ENCODE measurements at places on chromosomes 1 and 21.

- no peak for DNase-seq
Observed at GRCh38 chr1:109818271-109818987, 54.7 kb upstream of the EPS8L3 start.

- no peak for DNase-seq
Observed at GRCh38 chr1:48943393-48943792, 166.7 kb upstream of the BEND5 start.

DNA sequence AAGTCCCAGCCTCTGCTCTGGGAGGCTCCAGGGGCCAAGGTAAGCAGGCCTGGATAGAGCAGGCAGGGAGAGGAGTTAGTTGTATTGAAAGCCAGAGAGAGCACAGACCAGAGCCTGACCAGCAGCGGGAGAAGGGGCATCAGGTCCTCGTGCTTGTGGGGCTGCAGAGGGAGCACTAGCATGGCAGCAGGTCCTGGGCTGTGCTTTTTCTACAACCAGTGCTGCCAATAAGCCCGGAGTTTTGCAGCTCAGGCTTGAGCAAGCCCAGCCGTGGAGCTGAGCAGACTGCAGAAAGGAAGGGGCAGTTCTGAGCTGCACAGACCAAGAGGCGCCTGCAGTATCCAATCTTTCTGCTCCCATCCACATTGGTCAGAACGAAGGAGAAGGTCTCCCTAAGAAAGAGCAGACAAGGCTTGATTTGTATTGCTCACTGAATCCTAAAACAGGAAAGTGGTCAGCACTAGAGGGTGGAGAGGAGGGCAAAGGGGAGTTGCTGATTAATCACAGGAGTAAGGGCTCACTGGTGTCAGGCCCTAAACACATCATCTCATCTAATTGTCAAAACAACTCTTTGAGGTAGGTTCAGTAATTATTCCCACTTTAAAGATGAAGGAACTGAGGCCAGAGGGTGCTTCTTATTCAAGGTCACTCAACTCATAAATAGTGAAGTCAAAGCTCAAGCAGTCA, 2.7 kb downstream of the DENND2D start:
- peak; percentile 61 for DNase-seq

DNA sequence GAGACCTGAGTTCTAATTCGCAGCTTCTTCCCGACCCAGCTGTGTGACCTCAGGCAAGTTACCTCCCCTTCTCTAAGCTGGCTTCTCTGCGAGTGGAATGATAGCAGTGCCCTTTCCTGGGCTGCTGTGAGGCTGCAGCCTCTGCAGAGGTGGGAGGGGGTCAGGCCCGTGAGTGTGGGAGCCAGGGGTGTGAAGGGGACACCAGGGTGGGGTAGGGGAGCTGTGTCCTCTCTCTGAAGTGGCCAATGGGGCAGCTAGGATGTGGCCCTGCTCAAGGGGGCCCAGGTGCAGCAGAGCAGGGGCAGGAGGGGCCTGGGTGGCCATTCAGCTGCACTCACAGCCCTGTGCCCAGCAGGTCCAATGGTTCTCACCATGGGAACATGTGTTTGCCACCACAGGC, 24.5 kb downstream of the DMRTB1 start:
- no peak for DNase-seq

- DNase-seq: no peak
Observed at GRCh38 chr1:29974316-29974724, 738.0 kb downstream of the PTPRU start.

- no peak for DNase-seq
Observed at GRCh38 chr1:185965870-185966269, 231.7 kb downstream of the HMCN1 start.

- DNase-seq: no peak
Observed at GRCh38 chr1:6175411-6175828, 4.7 kb downstream of the CHD5 start.

DNA sequence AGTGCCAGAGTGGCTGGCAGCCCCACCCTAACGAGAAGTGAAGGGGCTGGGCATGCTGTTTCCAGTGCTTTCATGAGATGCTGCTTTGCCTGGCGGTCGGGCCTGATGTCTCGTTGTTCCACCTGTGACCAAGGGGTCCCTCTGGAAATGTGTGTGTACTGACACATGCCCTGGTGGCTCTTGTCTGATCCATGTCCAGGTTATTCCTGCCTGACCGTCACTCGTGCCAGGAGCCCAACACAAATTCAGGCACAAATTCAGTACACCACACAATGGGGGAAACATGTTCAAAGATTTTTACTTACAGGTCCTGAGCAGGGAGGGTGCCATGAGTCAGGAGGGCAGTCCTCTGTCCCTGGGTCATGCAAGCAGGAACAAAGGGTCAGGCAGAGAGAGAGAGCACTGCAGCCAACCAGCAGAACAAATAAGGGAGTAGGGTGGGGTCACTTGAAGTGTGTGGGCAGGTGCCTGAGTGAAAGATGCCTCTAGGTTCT, 76.3 kb downstream of the ADARB1 start:
- DNase-seq: no peak

GRCh38 chr1:91617285-91617765, 116.7 kb downstream of the CDC7 start:
- DNase-seq: no peak

DNA sequence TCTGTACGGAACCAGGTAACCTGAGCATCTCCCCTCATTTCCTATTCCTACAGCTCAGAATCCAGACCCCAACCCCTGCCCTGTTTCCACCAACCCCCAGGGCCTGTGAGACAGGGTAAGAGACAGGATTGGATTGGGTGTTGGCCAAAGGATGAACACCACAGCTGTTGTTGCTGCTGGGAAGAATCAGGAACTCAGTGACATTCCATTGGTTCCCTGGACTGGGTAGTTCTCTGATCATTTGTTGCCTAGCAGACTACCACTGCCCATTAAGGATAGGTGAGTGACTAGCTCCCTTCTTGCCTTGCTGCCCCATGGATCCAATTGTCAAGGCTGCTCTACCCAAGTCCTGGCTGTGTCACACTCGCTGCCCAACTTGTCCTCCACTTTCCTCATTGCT, 10.0 kb downstream of the NCSTN start:
- DNase-seq: no peak

GRCh38 chr1:38558055-38558454, 301.5 kb downstream of the RRAGC start:
- no peak for DNase-seq

DNA sequence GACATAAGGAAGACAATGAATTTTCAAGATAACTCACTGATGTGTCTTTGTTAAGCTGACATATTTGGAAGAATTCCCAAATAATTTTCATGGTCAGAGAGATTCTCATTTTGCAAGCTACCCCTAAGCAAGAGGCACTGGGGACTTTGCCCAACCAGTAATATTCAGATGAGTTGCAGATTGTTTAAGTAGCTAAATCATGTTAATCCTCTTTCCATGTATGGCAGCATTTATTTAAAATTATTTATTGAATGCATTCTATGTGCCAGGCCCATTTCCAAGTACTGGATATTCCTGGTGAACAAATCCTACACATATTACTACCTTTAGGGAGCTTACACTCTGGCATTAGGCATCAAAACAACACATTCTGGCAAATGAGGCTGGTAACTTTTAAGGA, 56.5 kb upstream of the BACH1 start:
- DNase-seq: no peak

- DNase-seq: no peak
Observed at GRCh38 chr1:63721531-63722189, 52.2 kb upstream of the ROR1 start.

- no peak for DNase-seq
Observed at GRCh38 chr1:218778257-218779126, 395.2 kb upstream of the LYPLAL1 start.

DNA sequence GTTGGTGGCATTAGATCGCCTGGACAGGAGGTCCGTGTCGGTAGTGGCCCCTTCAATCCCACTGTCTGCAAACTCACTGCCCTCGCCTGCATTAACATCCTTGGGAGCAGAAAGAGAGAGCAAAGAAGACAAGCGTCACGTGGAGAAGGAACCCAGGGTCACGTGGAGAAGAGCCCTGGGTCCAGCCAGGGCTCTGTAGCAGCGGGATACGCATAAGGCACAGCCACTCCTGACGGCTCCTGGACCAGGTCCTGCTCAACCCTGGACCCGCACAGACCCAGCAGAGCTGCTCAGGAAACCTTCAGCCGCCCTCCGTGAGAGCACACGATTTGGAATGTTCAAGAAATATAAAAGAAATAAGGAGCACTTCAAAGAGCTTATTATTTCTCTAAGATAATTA, 92.0 kb downstream of the TIAM1 start:
- DNase-seq: no peak

GRCh38 chr1:14848625-14849024, 250.1 kb downstream of the KAZN start:
- no peak for DNase-seq

- no peak for DNase-seq
Observed at GRCh38 chr21:15243406-15243805, 178.6 kb upstream of the NRIP1 start.

DNA sequence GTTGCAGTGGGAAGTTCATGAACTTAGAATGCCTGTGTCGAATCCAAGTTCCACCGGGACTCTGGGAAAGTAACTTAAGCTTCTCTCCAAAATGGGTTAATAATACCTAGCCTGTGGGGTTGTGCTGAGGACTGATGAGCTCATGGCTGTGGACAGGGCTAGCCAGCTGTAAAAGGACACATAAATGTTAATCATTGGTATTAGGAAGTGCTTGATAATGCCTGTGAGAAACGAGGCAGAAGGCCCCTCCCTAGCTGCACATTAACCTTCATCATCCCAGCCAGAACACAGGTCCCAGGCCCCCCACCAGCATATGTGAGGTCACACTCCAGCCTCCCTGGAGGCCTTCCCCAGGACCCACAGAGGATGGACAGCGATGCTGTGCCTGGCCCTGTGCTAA, 789 bp upstream of the GJB4 start:
- no peak for DNase-seq

- DNase-seq: no peak
Observed at GRCh38 chr1:96296991-96297390, 424.6 kb upstream of the PTBP2 start.

GRCh38 chr1:182601913-182602312, 2.3 kb downstream of the RGS16 start:
- no peak for DNase-seq

DNA sequence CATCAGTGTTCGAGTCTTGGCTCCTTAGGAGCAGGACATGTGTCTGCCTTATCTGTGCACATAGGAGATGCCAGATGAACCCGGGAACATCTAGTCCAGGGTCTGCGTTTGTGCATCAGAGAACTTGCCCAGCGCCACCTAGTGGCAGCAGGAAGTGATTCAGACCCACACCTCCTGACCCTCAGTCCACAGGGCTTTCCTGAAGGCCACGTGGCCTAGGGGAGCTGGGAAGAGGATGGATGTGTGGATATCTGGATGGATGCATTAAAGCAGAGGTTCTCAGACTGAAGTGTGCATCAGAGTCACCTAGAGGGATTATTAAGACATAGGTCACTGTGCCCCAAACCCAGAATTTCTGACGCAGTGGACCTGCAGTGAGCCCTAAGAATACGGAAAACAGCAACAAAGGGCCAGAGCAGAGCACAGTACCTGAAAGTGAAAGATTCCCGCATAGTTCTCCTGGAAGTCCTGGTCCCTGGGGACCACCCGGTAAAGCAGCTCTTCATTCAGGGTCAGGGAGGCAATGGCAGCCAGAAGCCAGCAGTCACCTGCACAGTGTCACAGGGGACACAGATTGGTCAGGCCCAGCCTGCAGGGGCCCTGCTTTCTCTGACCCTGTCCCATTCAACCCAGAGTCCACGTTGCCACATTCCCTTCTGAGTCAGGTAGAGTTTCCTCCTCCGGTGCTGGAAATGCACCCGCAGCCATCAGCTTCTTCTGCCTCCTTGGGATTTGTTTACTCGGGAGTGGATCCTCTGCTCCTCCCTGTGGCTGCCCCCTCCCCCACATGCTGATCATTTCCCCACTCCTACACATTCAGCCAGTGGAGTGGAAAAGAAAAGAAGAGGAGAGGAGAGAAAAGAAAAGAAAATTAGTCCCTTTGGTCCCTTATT, 37.0 kb downstream of the CAPN8 start:
- no peak for DNase-seq

GRCh38 chr1:8456991-8457390, 139.1 kb downstream of the SLC45A1 start:
- DNase-seq: no peak

DNA sequence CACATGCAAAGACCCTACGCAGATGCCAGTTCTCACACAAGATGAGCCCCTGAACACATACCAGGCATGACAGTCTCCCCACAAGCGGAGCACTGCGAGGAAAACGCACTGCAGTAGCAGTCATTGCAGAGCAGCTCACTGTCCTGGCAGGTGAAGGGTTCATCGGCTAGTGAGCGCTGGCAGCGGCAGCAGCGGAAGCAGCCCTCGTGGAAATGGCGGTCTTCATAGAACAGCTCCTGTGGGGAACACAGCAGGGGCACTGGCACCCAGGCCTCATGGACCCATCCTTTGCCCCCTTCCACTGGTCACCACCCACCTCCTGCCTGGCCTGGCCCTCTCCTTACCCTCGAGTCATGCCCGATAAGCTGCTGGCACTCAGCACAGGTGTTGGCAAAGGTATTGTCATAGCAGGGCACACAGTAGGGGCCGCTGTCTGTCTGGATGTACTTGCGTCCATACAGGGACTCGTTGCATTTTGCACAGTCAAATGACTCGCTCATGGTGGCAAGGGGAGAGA, 6.3 kb downstream of the FHL3 start:
- no peak for DNase-seq

DNA sequence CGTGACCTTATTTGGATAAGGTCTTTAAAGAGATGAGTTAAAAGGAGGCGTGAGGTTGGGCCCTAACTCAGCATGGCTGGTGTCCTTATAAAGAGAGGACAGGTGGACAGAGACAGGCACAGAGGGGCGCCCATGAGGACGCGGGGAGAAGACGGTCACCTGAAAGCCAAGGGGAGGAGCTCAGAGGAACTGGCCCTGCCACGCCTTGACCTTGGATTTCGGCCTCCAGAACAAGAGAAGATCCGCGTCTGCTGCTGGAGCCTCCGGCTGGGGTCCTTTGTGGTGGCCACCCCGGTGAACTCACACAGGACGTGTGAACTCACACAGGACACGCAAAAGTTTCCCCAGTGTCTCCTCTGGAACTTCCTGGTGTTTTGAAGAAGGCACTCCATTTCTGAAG, 122.7 kb downstream of the SIK1 start:
- no peak for DNase-seq

DNA sequence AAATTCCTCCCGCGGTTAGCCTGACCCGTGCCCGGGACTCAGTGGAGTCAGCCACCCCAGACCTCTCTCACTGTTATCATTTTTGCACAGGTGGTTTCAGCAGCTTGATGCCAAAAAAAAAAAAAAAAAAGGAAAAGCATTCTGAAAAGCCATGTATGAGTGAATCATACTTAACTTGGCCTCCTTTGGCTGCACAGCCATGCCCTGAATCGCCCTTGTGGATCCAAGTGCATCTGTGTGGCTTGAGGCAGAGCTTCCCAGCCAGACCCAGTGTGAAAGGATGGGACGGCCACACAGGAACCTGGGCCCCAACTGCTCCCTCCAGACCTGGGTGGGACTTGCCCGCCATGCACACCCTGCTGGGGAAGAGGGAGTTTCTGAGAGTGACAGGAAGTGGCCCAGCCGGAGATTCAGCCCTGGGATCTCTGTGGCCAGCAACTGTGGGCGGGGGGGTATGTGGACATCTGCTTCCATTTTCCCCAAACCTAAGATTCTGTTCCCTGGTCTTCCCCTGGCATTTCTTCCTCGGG, 8.6 kb downstream of the YBEY start:
- no peak for DNase-seq

- no peak for DNase-seq
Observed at GRCh38 chr1:179228783-179229213, 679 bp downstream of the ABL2 start.

- DNase-seq: no peak
Observed at GRCh38 chr1:246750752-246751151, 26.5 kb downstream of the SCCPDH start.

Measured in stimulated activated CD8-positive, alpha-beta memory T cell treated with anti-CD3 and anti-CD28 coated beads, Interleukin-2, amount 100 ng/mL, for 1 hour (primary cell).